ENCODE measurements at places on chromosomes 7 and 10.

DNA sequence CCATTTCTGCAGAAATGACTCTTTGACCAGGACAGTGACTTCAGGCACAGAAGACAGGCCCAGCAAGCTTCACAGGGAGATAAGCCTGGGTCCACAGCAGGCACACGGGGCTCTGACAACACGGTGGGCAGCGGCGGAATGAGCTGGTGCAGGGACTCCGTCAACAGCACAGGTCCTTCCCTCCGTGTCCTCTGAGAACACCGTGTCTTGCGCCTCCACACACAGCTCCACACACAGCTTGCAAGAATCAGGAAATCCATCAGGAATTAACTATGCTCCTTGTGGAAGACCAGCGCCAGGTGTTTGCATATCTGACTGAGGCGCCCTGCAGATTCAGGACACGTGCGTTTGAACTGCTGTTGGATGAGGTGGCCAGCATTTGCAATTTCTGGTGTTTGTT, 39.6 kb downstream of the TCERG1L start:
- ATAC-seq: no peak

- no peak for ATAC-seq
These were observed 402.9 kb downstream of the MAGI2 start for GRCh38 chr7:79050603-79051002.

GRCh38 chr7:83677180-83677866, 28.4 kb upstream of the SEMA3E start:
- peak; percentile 99 for ATAC-seq

- ATAC-seq: no peak
These were observed 19.9 kb downstream of the ANTXRL start for GRCh38 chr10:46306516-46307184.

DNA sequence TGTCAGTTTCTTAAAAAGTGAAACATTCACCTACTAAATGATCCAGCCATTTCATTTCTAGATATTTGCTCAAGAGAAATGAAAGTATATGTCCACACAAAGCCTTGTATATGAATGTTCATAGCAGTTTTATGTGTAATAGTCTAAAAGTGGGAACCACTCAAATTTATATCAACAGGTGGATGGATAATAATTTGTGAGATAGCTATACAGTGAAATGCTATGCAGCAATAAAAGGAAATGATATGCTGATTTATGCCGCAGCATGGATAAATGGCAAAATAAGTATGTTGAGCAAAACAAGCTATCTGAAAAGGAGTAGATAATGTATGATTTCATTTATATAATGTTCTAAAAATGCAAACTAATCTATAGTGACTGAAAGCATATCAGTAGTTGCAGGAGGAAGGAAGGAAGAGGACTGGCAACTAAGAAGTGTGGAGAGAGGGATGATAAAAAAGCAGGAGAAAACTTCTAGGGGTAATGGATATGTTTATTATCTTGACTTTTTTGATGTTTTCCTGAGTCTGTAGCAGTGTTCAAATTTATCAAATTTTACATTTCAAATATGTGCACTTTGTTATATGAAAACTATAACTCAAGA, 80.6 kb downstream of the ABCB5 start:
- ATAC-seq: no peak

DNA sequence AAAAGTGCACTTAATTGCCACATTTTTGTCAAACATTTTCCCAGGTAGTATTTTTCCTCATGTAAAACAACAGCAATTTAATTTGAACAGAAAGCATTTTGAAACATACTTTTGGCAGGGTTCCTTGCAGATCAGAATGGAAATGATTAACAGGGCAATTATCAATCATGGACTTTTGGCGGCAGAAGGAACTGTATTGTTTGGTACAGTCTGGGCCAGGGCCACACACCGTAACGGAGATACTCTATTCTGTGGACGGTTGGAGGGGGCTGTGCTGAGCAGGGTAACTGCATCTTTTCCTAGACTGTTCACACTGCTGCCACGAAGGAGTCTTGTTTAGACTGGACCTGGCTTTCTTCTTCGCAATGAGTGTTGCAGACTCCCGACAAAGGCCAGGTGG, 62.3 kb downstream of the EGFR start:
- peak; percentile 78 for ATAC-seq

- ATAC-seq: no peak
These were observed 289.9 kb upstream of the LRRN3 start for GRCh38 chr7:110800984-110801383.

DNA sequence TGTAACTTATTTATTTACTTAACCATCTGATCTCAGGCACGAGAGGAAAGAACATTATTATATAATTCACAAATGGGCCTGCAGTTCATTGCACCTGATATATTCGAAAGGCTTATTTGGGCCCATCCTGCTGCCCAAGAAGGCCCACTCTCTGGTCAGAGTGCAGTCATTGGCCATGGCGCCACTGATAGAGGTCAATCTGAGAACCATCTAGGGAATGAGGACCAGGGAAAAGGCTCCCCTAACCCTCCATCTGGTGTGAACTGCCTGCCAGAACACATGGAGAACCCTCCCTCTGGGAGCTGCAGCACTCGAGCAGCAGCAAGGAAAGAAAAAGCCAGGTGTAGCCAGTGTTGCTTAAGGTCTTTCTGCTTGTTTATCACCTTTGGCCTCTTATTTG, 136.6 kb downstream of the REEP3 start:
- ATAC-seq: no peak

GRCh38 chr10:6973899-6974298, 393.8 kb upstream of the PRKCQ start:
- ATAC-seq: no peak

DNA sequence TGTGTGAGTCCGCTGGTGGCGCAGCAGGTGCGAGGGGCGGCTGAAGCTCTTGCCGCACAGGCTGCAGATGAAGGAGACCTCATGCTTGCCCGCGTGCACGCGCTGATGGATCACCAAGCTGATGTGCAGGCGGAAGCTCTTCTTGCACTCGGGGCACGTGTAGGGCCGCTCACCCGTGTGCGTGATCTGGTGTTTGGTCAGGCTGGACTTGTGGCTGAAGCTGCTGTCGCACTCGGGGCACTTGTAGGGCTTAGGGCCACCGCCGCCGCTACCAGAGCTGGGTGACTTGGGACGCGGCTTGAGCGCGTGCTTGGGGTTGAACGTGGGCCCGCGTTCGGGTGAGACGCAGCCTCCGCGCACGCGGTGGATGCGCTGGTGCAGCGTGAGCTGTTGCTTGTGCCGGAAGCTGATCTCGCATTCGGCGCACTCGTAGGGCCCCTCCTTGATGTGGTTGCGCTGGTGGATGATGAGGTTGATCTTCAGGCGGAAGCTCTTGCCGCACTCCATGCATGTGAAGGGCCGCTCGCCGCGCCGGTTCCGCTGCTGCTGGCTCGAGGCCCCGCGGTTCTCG, 28.7 kb downstream of the ZNF777 start:
- no peak for ATAC-seq

GRCh38 chr10:12561307-12561706, 212.0 kb downstream of the CAMK1D start:
- ATAC-seq: no peak

- no peak for ATAC-seq
These were observed 16.2 kb upstream of the BLNK start for GRCh38 chr10:96287392-96288105.

DNA sequence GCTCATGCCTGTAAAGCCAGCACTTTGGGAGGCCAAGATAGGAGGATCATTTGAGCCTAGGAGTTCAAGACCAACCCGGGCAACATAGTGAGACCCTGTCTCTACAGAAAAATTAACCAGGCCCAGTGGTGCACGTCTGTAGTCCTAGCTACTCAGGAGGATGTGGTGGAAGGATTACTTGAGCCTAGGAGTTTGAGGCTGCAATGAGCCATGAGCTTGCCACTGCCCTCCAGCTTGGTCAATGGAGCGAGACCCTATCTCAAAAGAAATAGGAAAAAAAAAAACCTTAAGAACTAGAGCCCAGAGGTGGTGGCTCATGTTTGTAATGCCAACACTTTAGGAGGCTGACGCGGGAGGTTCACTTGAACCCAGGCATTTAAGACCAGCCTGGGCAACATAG, 2.2 kb downstream of the STRA8 start:
- no peak for ATAC-seq

- ATAC-seq: peak; percentile 70
These were observed 631.1 kb upstream of the MBL2 start for GRCh38 chr10:53403688-53404087.

GRCh38 chr7:125892434-125892833, 962.8 kb upstream of the POT1 start:
- ATAC-seq: no peak

- ATAC-seq: no peak
These were observed 427.9 kb upstream of the CELF2 start for GRCh38 chr10:10589540-10590303.

DNA sequence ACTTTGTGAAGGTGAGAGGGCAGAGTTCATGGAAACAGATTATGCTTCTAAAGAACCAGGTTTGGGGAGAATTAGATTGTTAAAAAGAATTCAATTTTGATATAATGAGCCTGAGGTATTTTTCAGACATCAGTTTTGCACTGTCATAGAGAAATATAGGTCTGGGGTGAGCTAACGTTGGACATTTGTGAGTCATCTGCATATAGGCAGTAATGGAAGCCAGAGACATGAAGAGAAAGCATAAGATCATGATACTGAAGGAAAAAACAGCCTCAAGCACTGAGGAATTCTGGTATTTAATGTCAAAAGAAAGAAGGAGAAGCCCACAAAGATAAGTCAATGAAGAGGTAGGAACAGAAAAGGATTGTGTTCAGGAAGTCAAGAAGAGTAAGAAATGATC, 32.4 kb upstream of the COL1A2 start:
- ATAC-seq: no peak

DNA sequence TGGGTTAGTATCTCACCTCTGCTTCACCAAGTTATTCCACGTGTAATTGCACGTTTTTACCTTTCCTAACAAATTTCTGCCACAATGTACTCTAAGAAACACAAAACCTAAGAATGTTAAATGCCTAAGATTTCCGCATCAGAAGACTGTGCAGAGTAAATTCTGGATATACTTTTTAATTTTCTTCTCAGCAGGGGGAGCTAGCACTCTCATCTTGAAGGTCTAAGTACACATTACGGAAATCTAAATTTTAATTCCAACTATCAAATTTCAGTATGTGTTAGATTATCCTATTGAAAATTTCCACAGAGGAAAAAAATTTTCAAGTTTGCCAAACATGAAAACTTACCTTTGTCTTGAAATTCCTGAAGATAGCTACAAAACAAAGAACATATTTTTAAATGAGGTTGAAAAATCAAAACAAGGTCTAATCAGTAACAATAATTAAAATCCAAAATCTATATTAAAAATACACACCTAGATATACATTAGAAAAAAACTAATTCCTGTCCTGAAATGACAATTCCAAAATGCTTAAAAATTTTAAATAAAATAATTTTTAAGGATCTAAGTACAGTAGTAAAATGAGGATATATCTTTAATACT, 10.5 kb downstream of the SKAP2 start:
- ATAC-seq: peak; percentile 85

GRCh38 chr7:100124301-100125230, 2.2 kb upstream of the MBLAC1 start:
- no peak for ATAC-seq

- no peak for ATAC-seq
These were observed 16.1 kb downstream of the ST7 start for GRCh38 chr7:116969371-116969902.

GRCh38 chr10:27646604-27647175, 98.9 kb downstream of the MKX start:
- no peak for ATAC-seq

GRCh38 chr10:8640301-8640700, 585.8 kb downstream of the GATA3 start:
- ATAC-seq: no peak

DNA sequence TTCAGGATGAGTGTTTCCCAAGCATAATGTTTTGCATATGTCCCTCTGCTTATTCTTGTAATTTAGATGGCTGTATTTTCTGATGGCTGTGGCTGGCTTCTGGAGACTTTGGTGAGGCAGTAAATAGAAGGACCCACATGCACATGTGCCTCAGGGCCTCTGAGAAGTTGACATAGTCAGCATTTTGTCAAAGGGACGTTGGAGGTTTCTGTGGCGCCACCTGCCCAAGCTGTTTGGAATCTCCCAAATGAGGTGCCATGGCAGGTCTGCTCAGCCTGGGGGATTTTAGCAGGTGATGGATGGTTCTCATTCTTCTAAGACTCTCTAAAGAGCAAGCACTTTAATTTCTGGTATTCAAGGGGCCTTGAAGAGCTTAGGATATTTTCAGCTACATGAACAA, 29.8 kb downstream of the C10orf120 start:
- ATAC-seq: no peak

- no peak for ATAC-seq
These were observed 30.1 kb downstream of the NEUROD6 start for GRCh38 chr7:31310321-31310935.
